ENCODE measurements at places on chromosomes 11 and 22.

- DNase-seq: no peak
- H3K4me3 ChIP-seq: no peak overlapping the region
- no peak overlapping the region for H3K27ac ChIP-seq
Measured at GRCh38 chr22:28514321-28514821, 165.3 kb downstream of the TTC28 start.

GRCh38 chr11:67408437-67409200, 4.7 kb downstream of the TBC1D10C start:
- H3K4me1 ChIP-seq: peaks cover 90% of the 10 kb centered on the region
- H3K27ac ChIP-seq: peak overlapping the region; percentile 57
- DNase-seq: no peak
- H3K27me3 ChIP-seq: no peaks in the 10 kb centered on the region
- H3K36me3 ChIP-seq: peaks cover 12% of the 10 kb centered on the region

DNA sequence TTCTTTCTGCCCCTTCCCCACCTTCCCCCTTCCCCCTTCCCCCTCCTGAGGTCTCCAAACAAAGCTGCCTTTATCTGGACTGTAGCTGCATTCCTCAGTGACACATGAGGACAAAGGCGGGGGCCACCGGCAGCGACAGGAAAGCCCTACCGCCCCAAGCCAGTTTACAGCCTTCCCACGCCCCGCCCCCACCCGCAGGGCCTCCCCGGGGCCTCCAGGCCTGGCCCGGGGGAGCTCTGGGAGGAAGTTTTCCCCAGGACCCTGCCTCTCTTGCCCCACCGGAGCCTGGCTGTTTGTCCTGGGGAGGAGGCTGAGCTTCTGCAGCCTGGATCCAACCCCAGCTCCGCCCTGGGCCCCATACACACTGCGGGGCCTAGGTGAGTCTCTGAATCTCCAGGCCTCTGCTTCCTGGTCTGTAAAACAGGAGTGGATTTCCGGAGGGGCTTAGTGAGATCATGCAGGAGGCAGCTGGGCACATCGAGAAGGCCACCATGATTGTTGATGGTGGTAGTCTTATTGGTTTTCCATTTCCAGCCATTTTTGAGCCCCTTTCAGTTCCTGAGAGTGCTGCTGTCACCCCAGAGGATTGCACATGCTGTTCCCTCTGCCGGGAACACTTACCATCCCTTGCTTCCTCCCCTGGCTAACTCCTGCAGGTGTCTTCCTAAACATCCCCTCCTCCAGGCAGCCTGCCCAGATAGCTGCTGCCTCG, 130.7 kb downstream of the MN1 start:
- peak overlapping the region; percentile 72 for H3K27ac ChIP-seq
- H3K4me3 ChIP-seq: no peak overlapping the region
- H3K4me1 ChIP-seq: no peaks in the 10 kb centered on the region
- no peaks in the 10 kb centered on the region for H3K27me3 ChIP-seq
- no peak for DNase-seq

DNA sequence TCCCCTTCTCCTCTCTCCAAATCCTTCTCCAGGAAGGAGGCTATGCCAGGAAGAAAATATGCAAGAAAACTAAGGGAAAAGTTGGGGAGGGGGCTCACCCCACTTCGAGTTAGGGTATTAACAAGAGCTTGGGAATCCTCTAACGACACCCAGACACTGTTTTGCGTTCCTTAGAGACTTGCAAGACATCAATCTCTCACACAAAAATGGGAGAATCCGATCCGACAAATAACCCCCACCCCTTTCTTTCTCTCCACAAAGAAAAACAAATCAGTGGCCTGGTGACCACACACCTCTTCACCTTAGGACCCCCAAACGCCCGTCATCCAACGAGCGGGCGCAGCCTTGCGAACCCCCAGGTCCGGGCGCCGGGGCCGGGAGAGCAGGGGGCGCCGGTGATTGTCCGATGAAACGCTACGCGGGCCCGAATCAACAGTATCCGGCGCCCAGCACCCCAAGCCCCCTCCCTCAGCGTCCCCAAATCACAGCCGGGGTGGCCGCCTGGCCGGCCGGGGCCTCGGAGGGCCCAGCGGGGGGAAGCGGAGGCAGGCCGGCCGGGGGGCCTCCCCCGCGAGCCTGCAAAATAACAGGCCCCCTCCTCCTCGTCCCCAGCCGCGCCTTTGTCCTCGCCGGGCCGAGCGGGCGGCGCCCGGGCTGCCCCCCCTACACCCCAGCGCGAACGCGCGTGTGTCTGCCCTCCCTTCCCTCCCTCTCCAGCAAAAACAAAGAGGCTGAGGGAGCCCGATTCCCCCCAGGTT, 690 bp downstream of the CSNK1E start:
- peaks cover 47% of the 10 kb centered on the region for H3K4me1 ChIP-seq
- no peaks in the 10 kb centered on the region for H3K36me3 ChIP-seq
- peak overlapping the region; percentile 77 for H3K27ac ChIP-seq
- H3K27me3 ChIP-seq: no peaks in the 10 kb centered on the region

DNA sequence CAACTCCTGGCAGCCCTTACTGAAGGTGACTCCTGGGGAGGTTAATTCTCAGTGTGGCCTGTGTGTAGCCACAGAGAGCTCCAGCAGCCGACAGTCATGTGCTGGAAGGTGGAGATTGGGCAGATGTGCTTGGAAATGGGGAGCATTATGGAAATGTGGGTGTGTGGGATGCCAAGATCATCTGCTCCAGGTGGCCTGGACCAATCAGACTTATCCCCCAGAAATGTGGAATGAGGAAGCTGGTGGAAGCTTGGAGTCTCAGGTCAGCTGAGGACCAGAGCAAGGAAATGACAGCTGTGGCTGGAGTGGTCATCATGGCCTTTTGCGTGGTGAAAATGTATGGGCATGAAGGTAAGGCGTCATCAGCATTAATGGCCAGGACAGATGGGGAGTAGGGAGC, 234.0 kb downstream of the MIAT start:
- no peaks in the 10 kb centered on the region for H3K4me1 ChIP-seq
- H3K4me3 ChIP-seq: no peak overlapping the region
- H3K27me3 ChIP-seq: no peaks in the 10 kb centered on the region
